ENCODE measurements at places on chromosomes 16 and 17.

GRCh38 chr16:46982335-46982734 lies 8.9 kb upstream of the DNAJA2 start:
- no peak for DNase-seq

- DNase-seq, result no peak
Measured at GRCh38 chr17:73280191-73280590, 18.5 kb upstream of the CPSF4L start.

GRCh38 chr17:39751016-39751543 lies 13.3 kb downstream of the GRB7 start:
- no peak for DNase-seq

DNA sequence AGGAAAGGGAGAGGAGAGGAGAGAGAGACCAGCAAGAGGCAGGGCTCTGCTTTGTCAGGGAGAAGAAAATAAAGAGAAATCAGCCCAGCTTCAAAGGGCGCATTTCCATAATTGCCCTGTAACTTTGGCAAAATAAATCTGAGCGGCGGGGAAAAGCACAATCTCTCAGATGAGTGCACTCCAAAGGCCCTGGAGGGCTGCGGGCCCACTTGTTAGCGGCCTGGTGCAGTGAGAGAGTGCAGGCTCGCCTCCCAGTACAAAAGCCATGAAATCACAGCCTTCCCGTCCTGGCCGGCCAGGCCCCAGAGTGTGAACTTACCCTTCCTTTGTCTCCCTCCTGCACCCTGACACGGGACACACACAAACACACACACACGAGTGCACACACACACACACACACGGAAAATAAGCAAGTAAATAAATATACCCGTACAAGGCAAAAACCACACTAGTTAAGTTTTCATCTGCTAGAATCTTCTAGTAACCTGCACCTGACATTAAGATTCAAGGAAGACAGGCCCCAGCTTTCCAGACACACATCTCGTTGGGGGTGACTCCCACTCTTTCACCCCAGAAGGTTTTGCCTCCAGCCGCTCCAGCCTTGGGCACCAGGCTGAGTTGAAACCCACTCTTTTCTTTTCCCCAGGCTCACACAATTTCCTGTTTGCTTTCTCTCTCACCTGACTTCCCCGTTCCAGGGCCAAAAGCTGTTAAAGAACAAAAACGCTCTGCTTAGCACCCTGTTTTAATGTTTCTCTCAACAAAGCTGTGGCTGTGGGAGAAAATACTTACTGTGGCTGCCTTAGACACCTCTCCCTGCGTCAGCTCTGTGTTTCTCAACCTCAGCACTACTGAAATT lies 8.5 kb downstream of the IRX3 start:
- no peak for DNase-seq

- peak; percentile 55 for DNase-seq
Measured at GRCh38 chr17:47204722-47205418, 4.3 kb upstream of the MYL4 start.

GRCh38 chr16:5944971-5945370 lies 847.4 kb upstream of the EEF2KMT start:
- no peak for DNase-seq

GRCh38 chr17:82959242-82959930 lies 119.6 kb upstream of the ZNF750 start:
- no peak for DNase-seq
